Sigmoid colon (tissue), 7 donors: ENCODE measurements at places on chromosomes 3 and 15. TPM values are rescaled to one million over a fixed set of nuclear protein-coding genes. Genes with fewer than 3 reads are reported as not detected.

- H3K27me3 ChIP-seq: no peaks in the 10 kb centered on the region
- no peaks in the 10 kb centered on the region for H3K36me3 ChIP-seq
- no peak overlapping the region for H3K27ac ChIP-seq
- H3K4me1 ChIP-seq: no peaks in the 10 kb centered on the region
- no peak overlapping the region for H3K4me3 ChIP-seq
- DNase-seq: no peak
Measured at GRCh38 chr3:19348941-19349564, 200.7 kb downstream of the KCNH8 start.

- no peak overlapping the region for H3K27ac ChIP-seq
- peak; percentile 88 for DNase-seq
- H3K4me3 ChIP-seq: no peak overlapping the region
- H3K36me3 ChIP-seq: no peaks in the 10 kb centered on the region
Measured at GRCh38 chr3:51501833-51502561, 2.2 kb upstream of the DCAF1 start.

DNA sequence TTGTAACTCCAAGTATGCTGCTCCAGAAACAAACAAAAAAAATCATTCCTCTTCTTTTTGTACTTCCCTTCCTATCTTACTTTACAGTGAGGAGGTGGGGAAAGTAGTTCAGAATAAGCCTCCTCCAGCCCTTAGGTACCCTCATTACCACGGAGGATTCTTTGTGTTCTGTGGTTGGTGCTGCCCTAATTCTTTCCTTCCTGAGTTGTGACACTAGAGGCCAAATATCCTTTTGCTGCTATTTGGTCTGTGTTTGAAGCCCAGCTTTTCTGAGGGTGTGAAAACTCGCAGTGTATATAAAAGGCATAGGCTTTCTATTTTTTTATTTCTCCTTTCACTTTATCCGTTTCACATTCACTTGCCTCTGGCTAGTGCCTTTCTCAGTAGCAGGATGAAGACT, 98.2 kb downstream of the HHLA2 start:
- no peak overlapping the region for H3K27ac ChIP-seq
- H3K4me1 ChIP-seq: no peaks in the 10 kb centered on the region
- no peak overlapping the region for H3K4me3 ChIP-seq

- H3K4me1 ChIP-seq: peaks cover 4% of the 10 kb centered on the region
- H3K27ac ChIP-seq: no peak overlapping the region
Measured at GRCh38 chr3:162704238-162704637, 1207.6 kb downstream of the OTOL1 start.

DNA sequence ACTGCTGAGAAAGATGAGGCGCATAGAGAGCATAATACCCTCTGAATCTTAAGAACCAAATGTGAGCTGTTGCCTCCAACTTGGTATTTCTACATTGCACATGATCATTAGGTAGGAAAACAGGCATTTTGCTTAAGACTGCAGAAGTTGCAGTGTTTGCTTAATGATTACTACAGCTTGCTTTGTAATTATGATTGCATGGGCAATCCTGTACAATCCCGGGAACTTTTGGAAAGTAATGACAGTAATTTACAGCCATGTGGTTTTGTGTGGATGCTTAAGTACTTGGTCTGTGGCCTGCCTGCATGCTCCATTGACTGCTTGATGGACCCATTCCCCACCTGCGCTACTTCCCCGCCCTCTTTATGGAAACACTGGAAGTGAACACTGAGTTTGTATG, 301.1 kb downstream of the DIPK2A start:
- H3K4me3 ChIP-seq: no peak overlapping the region

DNA sequence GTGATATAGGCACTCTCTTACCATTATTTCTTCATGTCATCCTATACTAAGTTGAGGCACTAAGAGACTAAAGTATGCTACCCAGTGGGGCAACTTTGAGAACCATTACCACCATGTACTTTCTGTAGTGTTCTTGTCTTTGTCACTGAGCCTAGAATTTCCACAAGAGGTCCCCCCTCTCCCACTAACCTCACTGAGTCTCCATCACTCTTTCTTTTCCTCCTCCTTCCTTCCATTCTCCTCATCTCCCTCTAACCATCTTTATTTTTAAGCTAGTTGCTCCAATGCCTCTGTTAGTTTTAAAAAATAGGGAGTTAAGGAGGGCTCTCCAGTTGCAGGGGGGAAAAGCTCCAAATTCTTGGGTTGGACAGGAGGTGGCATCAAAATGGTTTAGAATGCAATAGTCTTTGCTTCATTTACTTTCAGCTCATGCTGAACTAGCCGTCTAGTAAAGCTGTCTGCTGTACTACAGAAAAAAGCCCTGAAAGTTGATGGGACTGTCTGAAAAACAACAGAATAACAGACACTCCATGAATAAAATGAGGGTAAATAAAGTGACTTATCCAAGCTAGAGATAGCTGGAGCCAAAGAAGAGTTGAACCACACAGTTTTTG, 85.1 kb upstream of the MYRIP start:
- no peaks in the 10 kb centered on the region for H3K27me3 ChIP-seq
- H3K27ac ChIP-seq: no peak overlapping the region
- DNase-seq: no peak
- no peak overlapping the region for H3K4me3 ChIP-seq
- H3K4me1 ChIP-seq: no peaks in the 10 kb centered on the region
- no peaks in the 10 kb centered on the region for H3K36me3 ChIP-seq

GRCh38 chr3:29240248-29240647, 40.6 kb upstream of the RBMS3 start:
- no peaks in the 10 kb centered on the region for H3K36me3 ChIP-seq
- no peaks in the 10 kb centered on the region for H3K4me1 ChIP-seq
- no peaks in the 10 kb centered on the region for H3K27me3 ChIP-seq
- H3K4me3 ChIP-seq: no peak overlapping the region
- no peak for DNase-seq
- no peak overlapping the region for H3K27ac ChIP-seq

The GOLGA6B gene
- not detected for total RNA-seq

The SERINC4 gene
- 0.27 TPM for total RNA-seq
